ENCODE measurements at places on chromosomes 3 and 15.

DNA sequence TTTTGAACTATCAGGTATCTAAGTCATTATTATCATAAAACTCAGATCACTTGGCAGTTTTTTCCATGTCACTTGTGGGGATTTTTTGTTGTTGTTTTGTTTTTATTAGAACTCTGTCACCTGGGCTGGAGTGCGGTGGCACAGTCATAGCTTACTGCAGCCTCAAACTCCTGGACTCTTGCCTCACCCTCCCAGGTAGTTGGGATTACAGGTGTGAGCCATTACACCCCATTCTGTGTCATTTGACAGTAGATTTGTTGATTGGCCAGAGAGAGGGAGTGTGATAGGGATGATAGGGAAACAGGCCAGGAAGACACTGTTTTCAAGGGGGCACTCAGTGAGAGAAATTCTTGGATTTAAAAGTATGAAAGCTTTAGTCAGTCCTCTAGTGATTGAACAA is 54.7 kb upstream of the SCAANT1 start:
- DNase-seq: no peak

- no peak for DNase-seq
These were observed 23.4 kb downstream of the SNAPC5 start for GRCh38 chr15:66474135-66474534.

DNA sequence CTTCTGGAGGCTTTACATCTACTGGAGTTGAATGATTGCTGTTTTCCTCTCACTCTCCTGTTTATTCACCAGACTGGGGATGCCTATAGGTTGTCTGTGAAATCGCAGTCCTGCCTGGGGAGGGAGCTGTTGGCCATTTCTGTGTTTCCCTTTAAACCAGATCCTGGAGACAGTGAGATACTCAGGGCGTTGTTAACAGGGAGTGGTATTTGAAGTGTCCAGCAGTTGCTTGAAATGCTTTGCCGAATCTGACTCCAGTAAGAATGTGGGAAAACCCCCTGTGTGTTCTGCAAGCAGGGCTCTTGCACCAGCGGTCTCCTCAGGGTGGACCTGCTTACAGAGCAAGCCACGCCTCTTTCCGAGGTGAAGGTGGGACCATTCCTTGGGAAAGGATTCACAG is 4.3 kb upstream of the LRRK1 start:
- no peak for DNase-seq

GRCh38 chr15:52343831-52344230 is 48.2 kb upstream of the MYO5C start:
- DNase-seq: no peak

- no peak for DNase-seq
These were observed 124.2 kb upstream of the AADACL2 start for GRCh38 chr3:151609491-151609890.

- no peak for DNase-seq
These were observed 20.1 kb upstream of the PTX3 start for GRCh38 chr3:157416347-157417087.

DNA sequence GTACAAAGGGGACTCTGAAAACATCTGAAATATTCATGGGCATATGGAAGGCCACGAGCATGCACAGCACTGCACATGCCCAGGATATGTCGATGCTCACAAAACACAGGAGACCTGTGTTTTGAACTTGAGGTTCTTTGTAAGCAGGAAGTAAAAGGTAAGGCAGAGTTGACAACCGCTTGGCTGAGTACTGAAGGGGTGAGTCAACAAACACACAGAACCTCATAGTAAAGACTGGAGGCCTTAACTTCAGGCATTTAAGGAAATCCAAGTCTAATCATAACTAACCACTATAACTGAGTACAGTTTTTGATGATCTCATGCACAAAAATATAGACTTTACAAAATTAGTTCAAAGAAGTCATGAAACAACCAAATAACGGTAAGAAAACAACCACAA is 80.6 kb downstream of the MYO9A start:
- no peak for DNase-seq

GRCh38 chr15:67840749-67841512 is 1.1 kb upstream of the RNU6-1 start:
- peak; percentile 62 for DNase-seq

- no peak for DNase-seq
These were observed 45.2 kb downstream of the RGMA start for GRCh38 chr15:93043621-93044300.

DNA sequence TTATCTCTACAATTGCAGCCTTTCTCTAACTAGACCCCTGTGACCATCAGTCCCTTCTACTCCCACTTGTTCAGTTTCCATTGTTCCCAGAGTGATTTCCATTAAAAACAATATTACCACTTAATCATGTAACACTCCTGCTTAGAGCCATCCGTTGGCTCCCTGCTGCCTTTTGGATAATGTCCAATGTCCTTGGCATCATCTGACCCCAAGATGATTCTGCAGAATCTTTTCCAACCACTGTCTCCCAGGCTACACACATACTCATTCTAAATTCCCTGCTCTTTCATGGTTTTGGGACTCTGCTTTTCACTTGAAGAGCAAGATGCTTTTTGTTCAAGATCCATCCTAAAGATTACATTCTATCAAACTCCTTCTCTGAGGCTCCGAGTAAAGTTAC is 7.1 kb downstream of the KCNH8 start:
- no peak for DNase-seq

DNA sequence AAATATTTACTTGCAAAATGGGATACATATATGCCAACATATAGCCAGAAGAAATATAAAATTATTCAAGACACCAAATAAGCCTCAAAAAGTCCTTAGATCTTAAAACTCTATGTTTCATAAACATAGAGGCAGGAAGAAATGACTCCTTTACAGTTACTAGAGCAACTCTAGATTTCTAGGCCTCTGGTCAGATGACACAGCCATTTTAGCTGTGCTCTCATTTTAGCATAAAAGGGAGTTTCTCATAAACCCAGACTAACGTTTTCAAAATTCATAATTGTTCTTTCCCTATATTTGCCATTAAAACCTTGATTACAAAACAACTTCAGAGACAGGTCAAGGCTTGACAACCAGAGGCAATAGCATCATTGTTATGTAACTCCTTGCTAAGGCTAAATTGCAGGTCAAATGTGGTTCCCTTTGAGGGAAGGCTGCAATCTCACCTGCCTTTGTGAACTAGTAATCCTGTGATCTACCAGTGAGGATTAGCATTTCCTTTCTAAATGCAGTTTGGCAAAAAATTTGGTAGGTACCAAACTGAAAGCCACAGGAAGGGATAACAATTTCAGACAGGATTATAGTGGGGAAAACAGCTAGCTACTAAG is 8.2 kb downstream of the THOC7 start:
- DNase-seq: no peak

- no peak for DNase-seq
These were observed 4.2 kb downstream of the CAPN3 start for GRCh38 chr15:42363487-42363886.

GRCh38 chr3:127449486-127450212 is 140.9 kb downstream of the TPRA1 start:
- no peak for DNase-seq

- DNase-seq: no peak
These were observed 101.5 kb downstream of the RBMS3 start for GRCh38 chr3:29382409-29382808.

DNA sequence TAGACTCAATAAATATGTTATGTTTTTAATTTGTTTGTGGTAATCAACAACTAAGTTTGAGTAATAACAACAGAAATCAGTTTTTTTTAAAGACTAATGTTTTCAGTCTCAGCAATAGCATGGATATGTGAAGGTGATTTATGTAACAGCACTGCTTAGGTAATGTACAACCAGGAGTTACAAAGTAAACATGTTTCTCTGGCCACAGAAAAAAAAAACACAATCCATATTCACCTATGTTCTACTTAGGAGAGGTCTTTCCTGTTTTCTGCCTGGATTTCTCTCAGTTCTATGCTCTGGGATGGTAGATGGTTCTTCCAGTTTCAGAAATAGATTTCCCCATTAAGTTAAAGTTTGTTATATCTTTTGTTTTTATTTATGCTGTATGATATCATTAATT is 579.4 kb downstream of the SI start:
- DNase-seq: no peak

DNA sequence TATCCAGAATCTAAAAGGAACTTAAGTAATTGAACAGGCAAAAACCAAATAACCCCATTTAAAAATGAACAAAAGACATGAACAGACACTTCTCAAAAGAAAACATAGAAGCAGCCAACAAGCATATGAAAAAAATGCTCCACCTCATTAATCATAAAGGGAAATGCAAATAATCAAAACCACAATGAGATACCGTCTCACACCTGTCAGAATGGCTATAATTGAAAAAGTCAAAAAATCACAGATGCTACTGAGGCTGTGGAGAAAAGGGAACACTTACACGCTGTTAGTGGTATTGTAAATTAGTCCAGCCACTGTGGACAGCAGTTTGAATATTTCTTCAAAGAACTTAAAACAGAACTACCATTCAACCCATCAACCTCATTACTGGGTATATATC is 220.7 kb downstream of the MEX3B start:
- DNase-seq: no peak

DNA sequence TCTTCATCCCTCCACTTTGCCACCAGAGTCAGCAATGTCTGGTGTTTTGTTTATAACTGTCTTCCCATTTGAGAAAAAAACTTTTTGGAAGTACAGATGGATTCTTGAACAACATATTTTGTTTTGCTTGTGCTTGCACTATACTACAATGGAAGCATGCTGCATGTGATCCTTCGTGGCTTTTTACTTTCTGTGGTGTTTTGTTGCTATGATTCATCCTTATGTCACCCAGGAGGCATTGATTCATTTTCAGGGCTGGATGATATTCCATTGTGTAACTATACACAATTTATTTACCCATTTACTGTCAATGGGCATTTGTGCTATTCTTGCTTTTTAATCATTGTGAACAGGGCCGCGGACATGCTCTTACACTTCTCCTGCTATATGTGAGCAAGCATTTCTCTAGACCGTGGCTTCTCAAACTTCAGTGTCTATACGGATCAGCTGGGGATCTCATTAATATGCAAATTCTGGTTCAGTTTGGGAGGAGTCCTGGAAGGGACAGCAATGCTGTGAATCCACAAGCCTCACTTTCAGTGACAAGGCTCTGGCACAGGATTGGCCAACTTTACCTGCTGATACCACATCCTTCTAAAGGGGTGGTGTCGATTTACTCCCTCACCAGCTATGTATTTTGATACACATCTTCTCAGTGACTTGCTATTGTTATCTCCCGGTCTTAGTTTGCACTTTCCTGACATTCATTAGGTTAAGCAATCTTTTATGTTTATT is 65.9 kb downstream of the POLR2M start:
- no peak for DNase-seq

DNA sequence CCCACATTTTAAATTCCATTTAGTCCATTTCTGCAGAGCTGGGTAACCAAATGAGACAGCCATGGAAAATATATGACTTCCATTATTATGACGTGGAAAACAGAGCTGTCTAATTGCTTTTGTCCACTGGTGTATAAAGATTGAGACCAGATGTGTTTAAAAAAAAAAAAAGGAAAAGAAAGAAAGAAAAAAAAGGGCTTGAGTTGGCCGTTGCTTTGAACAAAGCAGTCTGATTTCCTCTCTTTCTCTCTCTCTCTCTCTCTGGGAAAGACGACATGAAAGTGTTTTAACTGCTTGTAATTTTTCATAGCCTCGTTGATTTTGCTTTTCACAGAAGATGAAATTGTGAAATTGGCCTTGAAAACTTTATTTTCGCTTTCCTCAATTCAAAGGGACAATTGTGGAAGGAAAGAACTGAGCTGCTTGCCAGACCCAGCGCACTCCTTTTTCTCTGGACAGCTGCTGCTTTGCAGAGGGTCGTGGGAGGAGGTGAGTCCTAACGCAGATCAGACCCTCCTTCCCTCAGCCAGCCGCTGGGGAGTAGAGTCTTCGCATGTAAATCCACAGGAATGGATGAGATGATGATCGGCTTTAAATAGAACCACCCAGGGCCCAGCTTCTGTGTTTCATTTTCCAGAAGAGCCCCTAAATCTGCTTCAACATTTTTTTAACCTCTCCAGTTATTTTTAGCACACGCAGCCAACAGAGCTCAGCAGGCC is 42.8 kb upstream of the UBE2E1 start:
- DNase-seq: peak; percentile 27

DNA sequence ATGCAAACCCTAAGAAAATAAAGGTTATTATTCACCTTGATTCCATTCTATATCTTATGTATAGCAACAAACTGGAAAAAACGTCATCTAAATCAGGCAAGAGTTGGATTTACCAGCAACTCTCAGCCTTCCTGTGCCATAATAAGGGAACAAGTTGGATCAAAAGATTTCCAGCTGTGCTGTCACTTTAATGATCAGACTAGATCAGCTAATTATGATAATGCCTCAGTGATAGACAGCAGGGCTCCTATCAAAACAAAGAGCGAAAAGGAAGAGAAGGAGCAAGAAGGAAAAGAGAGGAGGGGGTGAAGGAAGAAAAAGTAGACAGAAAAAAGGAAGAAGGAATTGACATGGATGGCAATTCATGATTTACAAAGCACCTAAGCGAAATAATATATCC is 36.7 kb upstream of the BCL6 start:
- no peak for DNase-seq

- DNase-seq: no peak
These were observed 22.7 kb downstream of the ACAA1 start for GRCh38 chr3:38114052-38114874.

- DNase-seq: no peak
These were observed 158.1 kb downstream of the DIPK2A start for GRCh38 chr3:144129536-144130214.

DNA sequence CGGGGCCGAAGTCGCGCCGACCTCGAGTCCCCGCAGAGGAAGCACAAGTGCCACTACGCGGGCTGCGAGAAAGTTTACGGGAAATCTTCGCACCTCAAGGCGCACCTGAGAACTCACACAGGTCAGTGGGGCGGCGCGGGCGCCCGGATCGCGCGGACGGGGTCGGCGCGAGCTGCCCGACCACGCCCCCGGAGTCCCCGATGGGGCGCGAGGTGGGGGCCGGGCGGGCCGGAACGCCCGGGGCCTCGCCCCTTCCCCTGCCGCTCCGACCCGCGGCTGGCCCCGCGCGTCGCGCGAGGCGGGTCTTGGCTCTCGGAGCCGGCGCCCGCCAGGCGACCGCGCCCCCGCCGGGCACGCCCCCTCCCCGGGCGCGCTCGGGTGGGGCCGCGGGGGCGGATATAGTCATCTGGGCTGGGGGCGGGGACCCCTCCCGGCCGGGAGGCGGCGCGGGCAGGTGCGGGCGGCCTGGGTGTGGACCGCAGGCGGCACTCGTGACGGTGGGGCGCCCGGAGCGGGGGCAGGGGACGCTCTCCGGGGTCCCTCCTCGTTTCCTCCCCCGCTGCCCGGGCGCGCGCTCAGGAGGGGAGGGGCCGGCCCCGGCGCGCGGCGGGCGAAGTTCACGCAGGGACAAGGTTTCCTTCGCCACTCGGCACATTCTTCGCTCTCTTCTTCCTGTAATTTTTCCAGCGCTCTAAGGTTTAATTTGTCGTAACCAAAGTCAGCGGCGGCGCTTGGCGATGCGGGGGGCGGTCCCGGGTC is 1.2 kb downstream of the KLF13 start:
- DNase-seq: peak; percentile 60

All from germinal center (tissue), 1 donor.